ENCODE measurements at places on chromosomes 16 and 17.

DNA sequence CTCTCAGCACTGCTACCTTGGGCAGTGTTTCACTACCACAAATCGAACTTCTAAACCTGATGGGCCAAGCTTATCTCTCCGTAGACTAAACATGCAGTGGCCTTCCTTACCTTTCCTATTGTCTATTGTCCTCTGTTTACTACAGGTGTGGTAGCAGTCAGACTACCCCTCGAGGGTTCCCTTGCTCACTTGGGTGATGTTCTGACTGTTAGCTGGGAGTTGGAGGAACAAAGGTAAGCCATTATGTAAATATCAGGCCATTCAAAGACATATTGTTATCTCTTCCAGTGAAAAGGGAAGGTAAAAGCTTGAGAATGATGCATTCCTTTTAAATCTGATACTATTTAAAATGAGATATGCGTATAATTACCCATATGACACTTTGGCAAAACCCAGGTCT, 828.3 kb upstream of the EEF2KMT start:
- DNase-seq = no peak

GRCh38 chr16:53537626-53538025, 34.6 kb upstream of the AKTIP start:
- DNase-seq = no peak

- DNase-seq = no peak
Observed at GRCh38 chr16:57619133-57619605, 9.3 kb upstream of the ADGRG1 start.

GRCh38 chr16:73753931-73754330, 542.7 kb upstream of the PSMD7 start:
- DNase-seq = no peak

GRCh38 chr17:72590882-72591281, 470.1 kb downstream of the SOX9 start:
- no peak for DNase-seq

DNA sequence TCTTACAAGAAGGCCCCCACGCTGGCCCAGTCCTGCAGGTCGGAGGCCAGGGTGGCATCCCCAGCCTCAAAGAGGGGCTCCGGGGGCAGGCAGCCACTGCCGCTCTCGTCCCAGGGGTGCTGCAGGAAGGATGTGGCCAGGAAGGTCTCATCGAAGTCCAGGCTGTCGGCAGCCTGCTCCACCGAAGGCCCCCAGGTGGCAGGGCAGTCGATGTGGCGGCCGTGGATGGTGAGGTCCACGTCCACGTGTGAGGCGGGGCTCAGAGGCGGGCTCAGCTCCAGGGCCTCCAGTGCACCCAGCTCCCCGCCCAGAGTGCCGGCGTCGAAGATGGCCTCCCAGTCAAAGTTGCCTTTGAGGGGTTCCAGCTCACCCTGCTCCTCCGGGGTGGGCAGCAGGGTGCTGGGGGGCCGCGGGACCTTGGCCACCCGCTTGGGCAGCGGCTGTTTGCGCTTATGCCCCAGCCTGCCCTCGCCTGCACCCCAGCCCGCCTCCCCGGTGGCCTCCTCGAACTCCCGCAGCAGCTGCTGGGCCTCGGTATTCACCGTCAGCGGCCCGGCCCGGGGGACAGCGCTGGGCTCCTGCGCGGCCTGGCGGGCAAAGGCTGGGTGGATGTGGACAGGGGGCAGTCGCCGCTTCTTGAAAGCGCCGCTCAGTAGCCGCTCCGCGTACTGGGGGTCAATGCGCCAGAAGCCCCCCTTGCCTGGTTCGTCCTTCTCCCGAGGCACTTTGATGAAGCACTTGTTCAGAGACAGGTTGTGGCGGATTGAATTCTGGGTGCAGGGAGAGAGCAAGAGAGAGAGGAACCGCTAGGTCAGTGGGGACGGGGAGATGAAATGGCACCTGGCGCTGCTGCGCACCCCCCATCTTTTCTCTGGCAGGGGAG, 3.5 kb downstream of the FOXJ1 start:
- no peak for DNase-seq

- DNase-seq = no peak
Observed at GRCh38 chr17:67171560-67171959, 73.4 kb downstream of the HELZ start.

GRCh38 chr16:70634861-70635260, 11.5 kb upstream of the IL34 start:
- DNase-seq = no peak

DNA sequence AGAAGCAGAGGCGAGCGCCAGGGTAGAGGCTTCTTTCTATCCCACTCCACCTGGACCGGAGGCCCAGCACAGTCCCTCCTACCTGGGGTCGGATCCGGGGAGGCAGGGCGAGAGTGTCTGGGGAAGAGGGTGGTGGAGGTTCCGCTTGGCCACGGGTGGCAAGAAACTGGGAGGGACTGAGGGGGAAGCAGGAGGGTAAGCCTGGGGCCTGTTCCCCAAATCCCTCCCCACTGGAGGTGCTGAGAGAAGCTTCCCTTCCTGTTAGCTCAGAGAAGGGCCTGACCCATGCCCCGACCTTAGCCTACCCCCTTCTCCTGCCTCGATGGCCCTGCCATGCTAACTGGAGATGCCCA, 1.8 kb upstream of the TPPP3 start:
- DNase-seq = no peak

- no peak for DNase-seq
Observed at GRCh38 chr17:9370467-9370866, 205.2 kb downstream of the STX8 start.

DNA sequence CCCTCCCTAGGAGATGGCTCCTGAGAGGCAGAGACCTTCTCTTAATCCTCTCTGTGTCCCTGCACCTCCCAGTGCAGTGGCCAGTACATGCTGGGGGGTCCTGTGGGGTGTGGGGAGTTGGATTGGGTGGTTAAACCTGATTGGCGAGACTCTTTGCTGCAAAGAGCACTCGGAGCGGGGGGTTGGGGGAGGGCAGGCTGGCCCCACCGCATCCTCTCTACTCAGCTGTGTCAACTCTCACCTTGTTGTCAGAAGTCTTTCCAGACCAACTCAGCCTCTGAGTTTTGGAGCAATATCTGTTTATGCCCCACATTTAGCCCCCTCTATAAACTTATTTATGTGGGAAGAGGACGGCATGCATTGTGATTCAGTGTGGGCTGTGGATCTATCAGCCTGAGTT, 40.0 kb downstream of the SMARCE1 start:
- no peak for DNase-seq

GRCh38 chr17:61057257-61057656, 342.4 kb upstream of the TBX2 start:
- DNase-seq = no peak

DNA sequence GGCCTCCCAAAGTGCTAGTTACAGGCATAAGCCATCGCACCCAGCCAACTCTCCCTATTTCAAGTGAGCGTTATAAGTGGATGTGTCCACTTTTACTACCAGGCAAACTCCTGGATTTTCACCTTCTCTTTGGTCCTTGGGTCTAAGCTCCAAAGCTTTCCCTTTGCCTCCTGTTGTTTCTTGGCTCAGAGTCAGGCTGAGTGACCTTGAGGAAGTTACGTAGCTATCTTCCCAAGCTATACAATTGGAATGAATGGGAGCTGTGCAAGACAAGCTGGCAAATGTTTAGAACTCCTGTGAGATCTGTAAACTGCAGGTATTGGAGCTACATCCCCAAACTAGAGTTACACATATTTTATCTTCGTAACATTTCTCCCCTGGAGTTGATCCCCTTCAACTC, 20.3 kb downstream of the NXPH3 start:
- DNase-seq = no peak

Measured in hindlimb muscle (tissue), 1 donor.